ENCODE measurements at places on chromosomes 7 and 10.

- no peak for DNase-seq
These were observed 42.5 kb upstream of the LRGUK start for GRCh38 chr7:134084488-134085144.

- DNase-seq = no peak
These were observed 8.1 kb downstream of the MAP3K8 start for GRCh38 chr10:30442019-30442606.

DNA sequence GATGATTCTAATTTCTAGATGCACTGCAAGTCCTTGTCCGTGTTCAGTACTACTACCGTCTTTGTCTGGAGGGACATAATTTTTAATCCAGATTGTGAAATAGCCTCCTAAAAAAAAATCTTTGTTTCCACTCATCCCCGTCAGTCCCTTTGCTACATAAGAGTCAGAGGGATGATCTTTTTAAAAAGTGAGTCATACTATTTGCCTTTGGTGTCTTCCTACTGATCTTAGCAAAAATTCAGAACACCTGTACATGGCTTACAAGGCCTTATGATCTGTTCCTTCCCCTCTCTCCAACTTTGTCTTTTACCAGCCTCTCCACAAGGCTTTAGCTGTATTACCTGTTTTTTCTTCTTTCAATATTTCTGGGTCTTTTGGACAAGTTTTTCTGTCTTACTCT lies 173.5 kb downstream of the MLLT10 start:
- DNase-seq = no peak

GRCh38 chr10:34813626-34814222 lies 1.4 kb downstream of the PARD3 start:
- DNase-seq = no peak

All from omental fat pad (tissue), 4 donors.